ENCODE measurements at places on chromosomes 7 and 10.

GRCh38 chr7:34739651-34740300 is 81.8 kb downstream of the NPSR1 start:
- no peak for DNase-seq

DNA sequence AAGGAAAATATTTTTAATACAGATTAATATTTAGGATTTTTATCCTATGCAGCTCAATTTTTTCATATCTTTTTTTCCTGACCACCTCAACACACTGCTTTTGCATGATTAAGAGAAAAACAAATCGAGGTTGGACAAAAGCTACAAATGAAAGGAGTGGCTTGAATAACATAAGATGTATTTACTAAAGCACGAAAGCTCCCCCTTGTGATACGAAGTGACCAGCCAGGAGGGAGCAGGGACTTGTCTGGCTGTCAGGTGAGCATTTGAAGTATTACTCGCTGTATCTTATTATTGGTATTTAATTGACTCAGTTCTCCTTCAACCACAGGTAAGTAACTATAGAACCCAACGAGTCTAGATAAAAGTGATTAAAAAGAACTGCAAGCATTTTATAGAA is 265.2 kb upstream of the PHF14 start:
- DNase-seq = no peak

GRCh38 chr7:33730958-33731357 is 174.4 kb upstream of the BMPER start:
- DNase-seq = no peak

DNA sequence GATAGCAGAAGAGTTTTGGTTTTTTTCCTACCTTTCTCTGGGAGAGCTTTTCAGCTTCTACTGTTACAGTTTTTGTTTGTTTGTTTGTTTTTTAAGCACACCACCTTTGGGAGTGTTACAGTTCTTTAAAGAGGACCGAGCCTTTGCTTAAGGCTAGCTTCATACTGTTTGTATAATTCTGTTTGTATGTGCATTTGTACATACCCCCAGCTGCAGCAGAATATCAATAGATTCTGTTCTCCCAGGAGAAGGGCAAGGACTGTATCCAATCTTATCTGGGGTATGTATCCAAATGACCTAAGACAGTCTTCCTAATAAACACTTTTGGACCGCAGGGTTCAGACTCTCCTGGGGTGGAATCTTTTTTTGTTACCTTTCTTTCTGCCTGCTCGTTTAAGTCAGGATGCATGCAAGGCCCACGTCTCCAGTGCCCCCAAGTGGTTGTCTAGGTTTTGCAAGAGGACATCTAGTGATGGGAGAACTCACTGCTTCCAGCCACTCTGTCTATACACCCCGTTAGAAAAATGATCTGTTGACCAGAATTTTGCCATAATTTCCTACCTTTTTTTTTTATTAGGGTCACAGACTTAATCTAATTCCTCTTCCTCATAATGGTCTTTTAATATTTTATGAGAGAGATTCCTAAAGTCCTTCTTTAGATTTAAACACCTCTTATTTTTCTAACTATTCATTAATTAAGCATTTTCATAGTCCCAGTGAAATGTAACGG is 23.9 kb downstream of the NRF1 start:
- DNase-seq = peak; percentile 86

DNA sequence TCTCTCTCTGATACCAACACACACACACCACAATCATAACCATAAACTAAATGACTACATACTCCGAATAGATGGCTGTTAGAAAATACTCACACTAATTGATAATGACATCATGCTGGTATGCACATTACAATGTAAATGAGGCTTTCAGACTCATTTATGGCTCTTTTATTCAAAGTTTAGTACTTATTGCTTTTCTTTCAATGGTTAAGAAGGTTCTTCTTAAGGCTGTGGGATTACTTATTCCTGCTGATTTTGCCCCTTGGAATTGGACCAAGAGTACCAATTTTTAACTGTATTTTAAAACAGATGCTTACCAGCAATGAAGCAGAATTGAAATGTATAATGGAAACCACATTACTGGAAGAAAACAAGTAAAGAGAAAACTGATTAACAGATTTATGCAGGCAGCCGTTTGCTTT is 20.6 kb upstream of the CABCOCO1 start:
- no peak for DNase-seq

DNA sequence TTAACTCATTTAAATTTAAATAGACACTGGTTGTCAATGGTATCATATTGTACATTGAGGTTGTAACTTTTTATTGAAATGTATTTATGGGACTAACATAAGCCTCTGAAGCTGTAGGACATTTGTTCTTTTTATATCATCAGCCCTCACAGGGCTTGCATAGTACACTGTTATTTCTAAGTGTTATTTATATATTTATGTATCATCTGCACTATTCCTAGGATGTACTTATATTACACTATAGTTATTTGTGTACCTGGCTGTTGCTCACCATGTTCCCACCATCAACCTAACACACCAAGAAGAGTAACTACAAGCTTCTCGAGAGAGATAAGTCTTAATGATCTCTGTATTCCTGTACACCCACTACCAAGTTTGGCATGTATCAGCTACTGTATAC is 224.7 kb downstream of the PPP1R3A start:
- no peak for DNase-seq

DNA sequence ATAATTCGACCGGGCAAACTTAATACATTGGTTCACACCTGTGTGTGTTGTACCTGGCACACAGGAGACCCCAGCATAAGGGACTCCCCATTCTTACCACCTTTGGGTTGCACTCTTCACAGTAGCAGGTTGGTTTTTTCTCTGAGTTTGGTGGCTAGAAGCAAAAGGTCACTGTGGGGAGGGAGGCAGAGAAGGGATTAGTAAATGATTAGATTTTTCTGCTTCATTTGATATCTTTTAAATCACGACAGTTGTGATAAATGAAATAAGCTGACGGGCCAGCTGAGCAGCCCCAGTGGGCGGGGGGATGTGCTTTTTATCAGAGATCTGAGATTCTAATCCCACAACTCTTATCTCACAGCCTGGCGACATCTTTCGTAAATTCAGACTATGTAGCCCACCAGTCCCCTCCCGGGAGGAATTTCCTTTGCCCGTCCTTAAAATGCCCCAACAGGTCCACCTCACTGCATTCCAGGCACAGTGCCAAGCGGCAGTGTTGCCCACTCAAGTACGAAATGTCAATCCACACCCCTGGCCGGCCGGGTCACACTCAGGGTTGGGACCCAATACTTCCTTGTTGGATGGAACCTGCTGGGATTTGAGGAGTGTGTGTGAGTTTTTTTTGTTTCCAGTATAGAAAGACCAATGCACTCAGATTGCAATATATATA is 10.5 kb upstream of the KCP start:
- no peak for DNase-seq

GRCh38 chr10:127392351-127393235 is 156.5 kb upstream of the NPS start:
- no peak for DNase-seq

- DNase-seq = peak; percentile 99
These were observed 6.4 kb downstream of the MAFK start for GRCh38 chr7:1536743-1537534.

GRCh38 chr10:128386816-128387604 is 260.8 kb upstream of the MKI67 start:
- DNase-seq = no peak

GRCh38 chr10:43258562-43259212 is 8.2 kb downstream of the RASGEF1A start:
- DNase-seq = no peak

GRCh38 chr7:2436341-2437104 is 33.1 kb downstream of the CHST12 start:
- DNase-seq = no peak

DNA sequence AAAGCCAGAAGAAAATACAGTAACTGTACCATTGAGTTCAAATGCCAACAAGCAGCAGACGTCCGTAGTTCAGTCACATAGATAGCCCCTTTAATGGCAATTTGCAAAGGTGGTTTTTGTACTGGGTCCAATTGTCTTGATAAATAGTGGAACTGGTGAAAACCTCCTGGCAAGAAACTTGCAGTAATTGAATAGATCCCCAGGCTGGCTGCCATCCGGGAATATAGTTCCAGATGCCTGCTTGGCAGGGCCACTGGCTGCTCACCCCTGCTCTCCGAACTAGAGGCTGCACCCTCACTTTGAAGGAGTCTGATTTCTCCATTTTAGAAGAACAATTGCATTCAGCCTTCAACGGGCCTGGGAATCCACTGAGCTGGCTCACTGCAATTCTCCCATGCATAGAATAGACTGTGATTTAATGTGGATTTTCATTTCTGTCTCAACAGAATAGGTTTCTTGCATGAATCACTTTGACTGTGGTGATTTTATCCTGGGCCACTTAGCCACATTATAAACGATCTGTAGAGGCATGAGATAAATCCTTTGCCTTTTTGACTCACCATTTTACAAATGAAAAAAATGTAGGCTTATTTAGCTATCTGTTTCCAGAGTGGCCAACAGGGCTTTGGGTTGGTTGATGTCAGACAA is 35.9 kb upstream of the ELMO1 start:
- DNase-seq = no peak
